ENCODE measurements at places on chromosomes 12 and 14.

GRCh38 chr12:53988541-53989226, 3.7 kb downstream of the HOXC10 start:
- no peak for DNase-seq

DNA sequence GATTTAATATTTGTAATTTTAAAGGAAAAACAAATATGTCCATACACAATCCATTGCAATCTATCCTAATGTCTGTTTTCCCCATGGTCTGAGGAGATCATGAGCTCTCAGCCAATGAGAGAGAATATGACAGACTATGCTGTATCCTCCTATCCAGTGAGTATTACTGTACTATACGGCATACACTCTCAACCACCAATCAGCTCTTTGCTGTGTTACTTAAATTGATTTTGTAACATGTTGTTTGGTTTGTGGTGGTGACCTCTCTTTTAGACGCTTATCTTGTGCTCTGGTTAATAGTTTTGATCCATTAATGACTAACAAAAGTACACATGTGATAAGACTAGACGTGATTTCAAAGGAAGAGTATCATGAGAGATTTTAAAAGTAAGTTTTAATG, 231.5 kb upstream of the FOXN3 start:
- DNase-seq = no peak

DNA sequence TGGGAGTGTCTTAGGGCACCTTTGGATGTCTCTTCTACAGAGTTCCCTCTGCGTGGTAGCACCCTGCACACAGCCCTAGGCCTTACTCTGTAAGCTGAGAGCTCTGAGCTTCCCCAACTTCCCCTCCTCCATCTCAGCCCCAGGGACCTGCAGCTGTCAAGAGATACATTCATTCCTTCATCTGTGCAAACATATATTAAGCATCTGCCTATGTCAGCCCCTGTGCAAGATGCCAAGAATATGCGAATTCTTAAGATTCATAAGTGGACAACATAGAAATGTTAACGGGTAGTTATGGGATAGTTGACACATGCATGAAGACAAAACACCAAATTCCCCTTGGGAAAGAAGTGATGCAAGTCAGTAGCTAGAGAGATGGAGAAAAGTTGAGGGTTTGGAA, 190.8 kb downstream of the SLC41A2 start:
- DNase-seq = no peak

- no peak for DNase-seq
These were observed 144.7 kb downstream of the ALX1 start for GRCh38 chr12:85424581-85425348.

GRCh38 chr14:50619569-50620141, 48.5 kb downstream of the SAV1 start:
- DNase-seq = no peak

GRCh38 chr14:77122526-77123125, 19.0 kb downstream of the ZDHHC22 start:
- no peak for DNase-seq

DNA sequence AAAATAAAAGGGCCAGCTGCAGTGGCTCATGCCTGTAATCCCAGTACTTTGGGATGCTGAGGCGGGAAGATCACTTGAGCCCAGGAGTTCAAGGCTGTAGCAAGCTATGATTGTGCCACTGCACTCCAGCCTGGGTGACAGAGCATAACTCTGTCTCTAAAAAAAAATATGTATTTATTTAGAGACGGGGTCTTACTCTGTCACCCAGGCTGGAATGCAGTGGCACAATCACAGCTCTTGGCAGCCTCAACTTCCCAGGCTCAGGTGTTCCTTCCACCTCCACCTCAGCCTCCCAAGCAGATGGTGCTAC, 179.3 kb upstream of the ATF7IP start:
- no peak for DNase-seq

GRCh38 chr12:89514751-89515150, 9.8 kb downstream of the GALNT4 start:
- no peak for DNase-seq

- no peak for DNase-seq
These were observed 34.1 kb upstream of the CPM start for GRCh38 chr12:68967046-68967445.

GRCh38 chr12:89344862-89345202, 7.5 kb downstream of the DUSP6 start:
- no peak for DNase-seq

DNA sequence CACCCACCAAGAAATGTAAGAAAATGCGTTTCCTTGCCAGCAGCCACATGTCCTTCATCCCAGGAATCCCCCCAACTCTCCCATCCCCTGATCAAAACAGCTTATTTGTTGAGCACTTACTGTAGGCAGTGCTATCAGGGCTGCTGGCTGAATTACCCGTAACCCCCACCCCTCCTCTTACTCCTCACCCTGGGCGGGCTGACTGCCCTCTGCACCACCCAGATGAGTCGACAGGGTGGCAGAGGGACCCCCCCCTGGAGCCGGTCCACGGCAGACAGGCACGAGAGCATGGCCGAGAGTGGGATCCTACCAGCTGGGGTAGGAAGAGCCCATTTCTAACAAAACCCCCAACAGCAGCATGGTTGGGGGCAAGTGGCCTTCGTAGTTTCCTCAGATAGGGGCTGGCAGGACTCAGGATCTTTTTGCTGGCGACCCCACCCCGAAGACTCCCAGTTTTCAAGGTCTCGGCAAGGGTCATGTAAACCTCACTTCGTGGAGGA, 1.1 kb upstream of the RHOF start:
- no peak for DNase-seq

GRCh38 chr12:42541965-42542364, 47.6 kb downstream of the PRICKLE1 start:
- DNase-seq = no peak
